ENCODE measurements at places on chromosomes 5 and 9.

DNA sequence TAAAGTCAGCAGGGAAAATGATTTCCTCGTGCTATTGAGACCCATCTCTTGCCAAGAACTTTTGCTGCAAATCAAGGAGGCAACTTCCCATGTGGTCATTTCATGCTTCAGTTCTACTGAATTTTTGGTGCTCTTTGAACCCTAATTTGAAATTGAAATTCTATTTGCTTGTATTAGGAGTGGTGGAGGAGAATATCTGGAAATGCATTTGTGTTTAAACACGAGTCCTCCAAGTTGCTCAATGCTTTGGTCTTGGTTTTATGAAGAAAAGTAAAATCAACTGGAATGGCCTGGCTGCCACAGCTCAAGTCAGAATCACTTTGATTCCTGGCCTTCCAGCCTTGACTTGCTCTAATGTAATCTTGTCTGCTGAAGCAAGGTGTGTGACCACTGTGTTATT lies 613.2 kb downstream of the TLE1 start:
- no peak for DNase-seq

GRCh38 chr5:154138701-154139100 lies 51.8 kb upstream of the GALNT10 start:
- no peak for DNase-seq

- peak; percentile 80 for DNase-seq
Measured at GRCh38 chr9:34522971-34523797, at the start of gene ENHO. Gene ENHO, minus strand, starts transcription at chr9:34522990. Its CDS starts 1,295 bp downstream, at chr9:34521695.

- DNase-seq = no peak
Measured at GRCh38 chr5:148991566-148991965, 71.3 kb downstream of the SH3TC2 start.

DNA sequence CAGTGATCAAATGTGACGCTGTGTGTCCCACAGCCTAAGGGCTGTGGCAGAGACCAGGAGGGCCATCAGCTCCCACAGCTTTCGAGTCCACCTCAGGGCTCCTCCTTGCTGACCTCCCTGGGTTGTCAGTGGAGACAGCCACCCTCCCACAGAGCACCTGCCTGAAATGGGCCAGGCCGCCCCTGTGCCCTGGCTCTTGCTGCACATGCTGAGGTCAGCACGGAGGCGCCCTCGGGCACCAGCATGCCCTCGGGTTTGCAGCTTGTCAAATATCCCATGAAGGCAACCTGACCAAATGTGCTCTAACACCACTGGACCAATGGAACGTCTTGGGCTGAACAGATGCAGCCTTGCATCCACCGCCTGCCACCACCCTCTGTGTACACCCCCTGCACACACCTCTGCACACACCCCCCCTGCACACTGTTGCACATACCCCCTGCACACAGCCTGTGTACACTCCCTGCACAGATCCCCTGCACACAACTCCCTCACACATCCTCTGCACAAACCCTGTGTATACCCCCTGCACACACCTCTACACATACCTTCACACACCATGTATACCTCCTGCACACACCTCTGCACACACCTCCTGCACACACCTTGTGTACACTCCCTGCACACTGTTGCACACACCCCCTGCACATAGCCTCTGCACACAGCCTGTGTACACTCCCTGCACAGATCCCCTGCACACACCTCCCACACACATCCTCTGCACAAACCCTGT lies 2.0 kb upstream of the CEP72 start:
- DNase-seq = no peak
